ENCODE measurements at places on chromosomes 1 and 21. TPM values are rescaled to one million over a fixed set of nuclear protein-coding genes. Genes with fewer than 3 reads are reported as not detected.
A peak's percentile ranks its signal among the peaks of the same experiment; 100 is the strongest.

The TDRD10 gene
- total RNA-seq: not detected

The NBPF10 gene
- total RNA-seq: 0.15 TPM

GRCh38 chr1:56387071-56387740 is 192.2 kb downstream of the PLPP3 start:
- no peaks in the 10 kb centered on the region for H3K36me3 ChIP-seq
- H3K4me1 ChIP-seq: no peaks in the 10 kb centered on the region
- no peak overlapping the region for H3K4me3 ChIP-seq
- H3K27ac ChIP-seq: no peak overlapping the region
- no peak for DNase-seq

- H3K36me3 ChIP-seq: no peaks in the 10 kb centered on the region
- DNase-seq: no peak
- no peak overlapping the region for H3K27ac ChIP-seq
- H3K4me1 ChIP-seq: no peaks in the 10 kb centered on the region
- no peaks in the 10 kb centered on the region for H3K27me3 ChIP-seq
Observed at GRCh38 chr1:195516036-195516435, 1092.2 kb downstream of the KCNT2 start.

- no peak overlapping the region for H3K27ac ChIP-seq
- H3K36me3 ChIP-seq: peaks cover 33% of the 10 kb centered on the region
- H3K27me3 ChIP-seq: no peaks in the 10 kb centered on the region
Observed at GRCh38 chr1:180484490-180484889, 17.9 kb downstream of the ACBD6 start.

- no peak overlapping the region for H3K4me3 ChIP-seq
- peaks cover 2% of the 10 kb centered on the region for H3K27me3 ChIP-seq
- no peak overlapping the region for H3K27ac ChIP-seq
- H3K36me3 ChIP-seq: no peaks in the 10 kb centered on the region
- no peaks in the 10 kb centered on the region for H3K4me1 ChIP-seq
Observed at GRCh38 chr21:39946199-39946598, 79.0 kb downstream of the PCP4 start.

DNA sequence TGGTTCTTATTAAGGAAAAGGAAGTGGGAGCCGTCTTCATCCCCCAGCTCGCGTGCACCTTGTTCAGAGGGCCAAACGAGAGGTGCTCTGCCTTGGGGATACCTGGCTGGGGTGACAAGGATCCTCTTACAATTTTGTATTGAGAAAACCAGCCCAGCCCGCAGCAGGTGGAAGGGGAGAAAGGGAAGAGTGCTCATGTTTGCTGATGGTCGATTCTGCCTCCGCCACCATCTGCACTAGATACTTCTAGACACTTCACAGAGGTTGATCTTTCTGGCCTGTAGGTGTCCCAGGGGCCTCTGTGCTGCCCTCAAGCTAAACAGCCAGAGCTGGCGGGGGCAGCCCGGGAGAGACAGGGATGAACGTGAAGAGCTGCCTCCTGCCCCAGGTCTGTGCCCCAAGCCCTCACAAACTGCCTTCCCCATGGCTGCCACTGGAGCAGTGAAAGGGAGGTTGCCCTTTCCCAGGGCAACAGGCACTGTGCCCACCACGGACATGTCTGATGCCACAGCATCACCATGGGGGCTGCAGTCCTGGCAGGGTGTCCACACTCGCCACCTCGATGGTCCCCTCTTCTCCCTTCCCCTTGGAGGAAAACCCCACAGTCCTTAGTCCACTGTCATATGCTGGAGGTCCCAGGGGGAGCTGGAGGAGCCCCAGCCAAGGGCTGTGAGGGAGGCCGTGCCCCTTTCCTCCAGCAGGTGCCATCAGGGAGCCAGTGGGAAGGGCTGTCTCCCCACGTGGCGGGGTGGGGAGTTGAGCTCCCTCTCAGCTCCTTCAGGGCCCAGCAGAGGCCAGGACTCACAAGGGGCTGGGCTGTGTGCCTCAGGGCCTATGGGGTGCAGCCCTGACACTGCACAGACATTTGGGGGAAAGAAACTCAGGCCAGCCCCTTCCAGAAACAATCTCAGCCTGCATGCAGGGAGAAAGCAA is 8.1 kb downstream of the ADPRS start:
- H3K27me3 ChIP-seq: no peaks in the 10 kb centered on the region
- H3K4me1 ChIP-seq: peaks cover 14% of the 10 kb centered on the region
- peaks cover 8% of the 10 kb centered on the region for H3K36me3 ChIP-seq

DNA sequence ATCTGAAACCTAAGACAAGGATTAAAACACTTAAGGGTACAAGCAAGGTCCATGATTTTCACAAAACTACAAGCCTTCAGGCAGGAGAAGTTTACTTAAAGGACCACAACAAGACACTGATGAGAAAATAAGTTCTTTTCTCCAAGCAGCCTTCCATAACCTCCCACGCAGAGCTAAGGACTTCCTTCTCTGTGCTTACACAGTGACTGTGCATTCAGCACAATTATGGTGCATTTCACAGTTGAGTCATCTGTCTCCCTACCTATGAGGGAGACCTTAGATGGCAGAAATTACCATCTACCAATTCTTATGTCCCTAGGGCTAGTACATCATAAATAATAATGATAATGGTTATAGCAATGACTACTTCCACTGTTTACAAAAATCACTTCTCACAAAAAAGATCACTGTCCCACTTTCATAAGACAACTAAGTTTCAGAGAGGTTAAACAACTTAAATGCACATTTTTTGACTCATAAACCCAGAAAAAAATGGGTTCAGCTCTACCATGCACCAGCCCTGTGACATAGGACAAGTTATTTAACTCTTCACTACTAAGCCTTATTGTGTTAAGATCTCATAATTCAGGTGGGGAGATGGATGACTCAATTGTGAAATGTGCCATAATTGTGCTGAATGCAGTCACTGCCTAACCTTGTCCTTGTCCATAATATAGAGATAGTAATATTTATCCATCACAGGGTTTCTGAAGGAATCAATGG is 45.3 kb downstream of the TARBP1 start:
- H3K36me3 ChIP-seq: peaks cover 35% of the 10 kb centered on the region
- no peak overlapping the region for H3K4me3 ChIP-seq
- DNase-seq: no peak
- H3K27me3 ChIP-seq: no peaks in the 10 kb centered on the region

GRCh38 chr1:44713321-44713781 is 17.6 kb downstream of the RNU5D-1 start:
- H3K4me3 ChIP-seq: peak overlapping the region; percentile 3
- H3K27me3 ChIP-seq: no peaks in the 10 kb centered on the region
- DNase-seq: peak; percentile 92
- no peaks in the 10 kb centered on the region for H3K36me3 ChIP-seq

GRCh38 chr1:201268604-201269151 is 14.6 kb upstream of the PKP1 start:
- H3K4me1 ChIP-seq: no peaks in the 10 kb centered on the region
- no peak for DNase-seq
- H3K4me3 ChIP-seq: no peak overlapping the region
- no peak overlapping the region for H3K27ac ChIP-seq

- no peak for DNase-seq
- H3K27ac ChIP-seq: no peak overlapping the region
- H3K27me3 ChIP-seq: no peaks in the 10 kb centered on the region
- no peaks in the 10 kb centered on the region for H3K4me1 ChIP-seq
- H3K36me3 ChIP-seq: no peaks in the 10 kb centered on the region
Observed at GRCh38 chr1:228352677-228353481, 53.8 kb downstream of the TRIM11 start.

- no peak for DNase-seq
- H3K27me3 ChIP-seq: no peaks in the 10 kb centered on the region
- peaks cover 39% of the 10 kb centered on the region for H3K36me3 ChIP-seq
- no peak overlapping the region for H3K4me3 ChIP-seq
- no peak overlapping the region for H3K27ac ChIP-seq
Observed at GRCh38 chr21:37496972-37497371, 130.4 kb downstream of the DYRK1A start.

GRCh38 chr1:237124856-237125462 is 83.0 kb downstream of the RYR2 start:
- no peak overlapping the region for H3K27ac ChIP-seq
- H3K4me1 ChIP-seq: no peaks in the 10 kb centered on the region
- H3K27me3 ChIP-seq: no peaks in the 10 kb centered on the region
- H3K36me3 ChIP-seq: no peaks in the 10 kb centered on the region
- DNase-seq: peak; percentile 74
- no peak overlapping the region for H3K4me3 ChIP-seq

DNA sequence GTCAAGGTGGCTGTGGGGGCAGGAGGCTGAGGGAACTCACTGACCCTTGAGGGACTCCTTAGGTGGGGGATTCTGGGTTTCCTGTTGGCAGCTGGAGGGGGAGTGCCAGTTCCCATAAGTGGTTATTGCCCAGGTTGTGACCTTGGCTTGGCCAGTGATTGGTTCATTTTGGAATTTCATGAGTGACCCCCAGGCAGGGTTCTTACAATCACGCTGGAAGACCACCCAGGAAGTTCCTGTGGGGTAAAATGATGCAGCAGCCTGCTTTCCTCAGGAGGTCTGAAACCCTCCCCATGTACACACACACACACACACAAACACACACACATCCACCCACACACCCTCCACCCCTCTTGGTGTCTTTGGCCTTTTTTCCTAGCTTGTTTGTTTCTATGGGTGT is 16.9 kb downstream of the VANGL1 start:
- H3K27me3 ChIP-seq: no peaks in the 10 kb centered on the region
- DNase-seq: no peak
- H3K36me3 ChIP-seq: no peaks in the 10 kb centered on the region
- no peak overlapping the region for H3K4me3 ChIP-seq

GRCh38 chr1:87226341-87226760 is 102.3 kb upstream of the LMO4 start:
- no peaks in the 10 kb centered on the region for H3K27me3 ChIP-seq
- H3K4me3 ChIP-seq: peak overlapping the region; percentile 35
- H3K27ac ChIP-seq: peak overlapping the region; percentile 22
- peaks cover 36% of the 10 kb centered on the region for H3K4me1 ChIP-seq
